ENCODE measurements at places on chromosomes 5 and 9.

DNA sequence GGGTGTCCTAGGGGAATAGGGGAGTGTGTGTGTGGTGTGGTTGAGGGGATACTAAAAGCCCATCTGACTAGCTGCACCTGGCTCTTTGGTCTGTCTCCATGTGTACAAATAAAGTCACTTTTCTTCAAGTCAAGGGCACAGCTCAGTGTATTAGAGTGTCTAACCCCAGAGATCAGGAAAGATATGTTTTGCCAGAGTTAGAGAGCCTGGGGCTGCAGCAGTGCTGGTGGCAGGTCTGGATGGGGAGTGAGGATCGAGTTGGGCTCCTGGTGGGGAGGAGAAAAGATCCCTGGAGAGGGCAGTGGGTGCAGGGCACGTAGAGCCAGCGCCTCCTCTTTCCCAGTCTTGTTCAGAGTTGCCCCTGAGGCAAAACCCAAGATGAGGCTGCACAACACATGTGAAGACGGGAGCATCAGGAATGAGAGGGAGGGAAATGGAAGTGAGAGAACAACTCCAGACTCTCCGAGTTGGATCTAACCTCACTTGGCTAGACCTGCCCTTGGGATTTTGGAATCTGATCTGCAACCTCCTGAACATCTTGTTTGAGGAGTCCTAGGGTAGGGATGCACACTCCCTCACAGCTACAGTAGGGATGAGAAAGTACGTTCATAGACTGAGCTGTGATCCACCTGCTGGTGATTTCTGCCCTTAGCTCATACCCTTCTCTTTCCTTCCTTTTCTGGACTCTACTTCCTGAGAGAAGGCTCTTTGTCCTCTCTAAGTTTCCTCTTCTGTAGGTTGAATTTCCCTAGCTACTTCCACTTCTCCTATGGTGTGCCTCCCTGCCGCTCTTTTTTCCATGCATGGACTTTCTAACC lies 309.9 kb downstream of the ZSWIM6 start:
- H3K4me1 ChIP-seq = peaks cover 5% of the 10 kb centered on the region
- no peaks in the 10 kb centered on the region for H3K27me3 ChIP-seq
- no peak for DNase-seq
- H3K27ac ChIP-seq = no peak overlapping the region

DNA sequence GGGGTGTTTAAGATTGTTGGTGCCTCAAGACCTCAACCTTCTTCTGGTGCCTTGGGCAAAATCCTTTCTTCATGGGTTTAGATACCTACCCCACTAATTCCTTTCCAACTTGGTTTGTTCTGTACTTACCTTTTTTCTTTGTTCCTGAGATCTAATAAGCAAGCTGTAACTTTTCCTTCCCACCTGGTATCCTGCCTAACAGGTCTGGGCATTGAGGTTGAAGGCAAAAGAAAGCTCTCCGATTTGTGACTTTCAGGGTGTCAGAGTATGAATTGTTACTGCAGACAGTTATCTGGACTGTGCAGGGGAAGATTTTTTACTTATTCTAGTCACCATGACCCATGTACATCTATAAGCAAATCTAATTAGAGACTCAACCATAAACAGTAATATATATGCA lies 162.6 kb upstream of the DMRT1 start:
- H3K4me1 ChIP-seq = peaks cover 33% of the 10 kb centered on the region
- H3K36me3 ChIP-seq = peaks cover 35% of the 10 kb centered on the region
- DNase-seq = no peak
- H3K27ac ChIP-seq = peak overlapping the region; percentile 14
- H3K4me3 ChIP-seq = no peak overlapping the region
- H3K27me3 ChIP-seq = no peaks in the 10 kb centered on the region

DNA sequence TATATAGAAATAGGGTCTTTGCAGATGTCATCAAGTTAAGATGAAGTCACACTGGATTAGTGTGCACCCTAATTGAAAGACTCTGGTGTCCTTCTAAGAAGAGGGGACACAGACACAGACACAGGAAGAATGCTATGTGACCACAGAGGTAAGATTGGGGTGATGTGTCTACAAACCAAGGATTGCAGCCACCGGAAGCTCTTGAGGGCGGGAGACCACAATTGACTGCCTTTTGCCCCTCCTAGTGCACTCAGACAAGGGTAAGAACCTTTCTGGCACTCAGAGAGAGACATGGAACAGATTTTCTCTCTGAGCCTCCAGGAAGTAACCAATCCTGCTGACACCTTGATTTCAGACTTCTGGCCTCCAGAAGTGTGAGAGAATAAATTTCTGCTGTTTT lies 51.2 kb upstream of the ARAP3 start:
- H3K27me3 ChIP-seq = peaks cover 33% of the 10 kb centered on the region
- DNase-seq = no peak
- no peaks in the 10 kb centered on the region for H3K4me1 ChIP-seq
- no peak overlapping the region for H3K4me3 ChIP-seq
- no peak overlapping the region for H3K27ac ChIP-seq

DNA sequence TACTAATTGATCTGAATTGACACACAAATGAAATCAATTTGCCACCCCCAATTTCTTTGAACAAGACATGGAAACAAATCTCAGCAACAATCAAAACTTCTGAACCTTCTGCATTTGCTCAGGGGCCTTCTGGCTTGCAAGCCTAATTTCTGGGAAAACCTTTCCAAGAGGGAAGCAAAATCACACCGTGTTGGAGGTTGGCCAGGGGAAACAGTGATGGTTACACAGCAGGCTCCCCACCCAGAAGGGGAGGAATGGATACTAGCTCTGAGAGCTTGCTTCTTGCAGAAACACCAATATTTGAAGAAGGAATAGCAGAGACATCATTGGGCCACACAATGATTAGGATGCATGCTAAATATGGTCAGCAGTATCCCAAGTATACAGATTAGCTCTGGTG lies 488.6 kb upstream of the TRPC7 start:
- H3K4me1 ChIP-seq = no peaks in the 10 kb centered on the region
- H3K27ac ChIP-seq = no peak overlapping the region
- H3K27me3 ChIP-seq = peaks cover 39% of the 10 kb centered on the region
- no peaks in the 10 kb centered on the region for H3K36me3 ChIP-seq

DNA sequence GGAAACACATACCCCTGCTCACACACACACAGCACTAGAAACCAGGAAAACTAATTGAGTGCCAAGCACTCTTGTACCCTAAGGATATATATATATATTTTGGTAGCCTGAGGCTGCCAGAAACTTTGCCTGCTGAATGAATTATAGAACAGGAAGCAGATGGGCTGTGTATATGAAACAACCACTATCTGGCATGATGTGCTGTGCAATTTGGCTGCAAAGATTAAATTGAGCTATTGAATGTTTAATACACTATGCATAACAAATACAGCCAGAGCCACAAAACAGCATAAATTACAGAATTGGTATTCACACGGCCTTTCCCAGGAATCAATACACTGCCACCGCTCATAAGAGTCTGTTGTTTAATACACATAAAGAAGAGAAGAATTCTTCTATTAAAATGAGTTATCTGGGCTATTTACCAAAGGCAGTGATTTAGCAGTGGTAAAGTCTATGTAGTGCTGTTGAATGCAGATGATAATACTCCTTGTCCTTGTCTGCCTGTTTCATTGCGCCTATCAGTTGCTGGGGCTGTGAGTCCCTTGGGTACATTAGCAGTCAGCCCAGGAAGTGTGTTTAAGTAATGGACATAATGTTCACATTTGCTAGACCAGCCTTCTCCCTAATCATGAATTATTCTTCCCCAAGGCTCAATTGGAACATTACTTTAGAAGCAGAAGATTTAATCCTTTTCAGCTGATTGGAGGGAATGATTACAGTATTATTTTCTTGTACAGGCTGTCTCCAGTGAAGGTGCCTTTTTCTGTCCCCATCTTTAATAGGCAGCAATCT lies 294.3 kb downstream of the TLE1 start:
- no peak overlapping the region for H3K4me3 ChIP-seq
- H3K4me1 ChIP-seq = peaks cover 13% of the 10 kb centered on the region
- H3K36me3 ChIP-seq = no peaks in the 10 kb centered on the region
- no peak for DNase-seq
- H3K27me3 ChIP-seq = no peaks in the 10 kb centered on the region

DNA sequence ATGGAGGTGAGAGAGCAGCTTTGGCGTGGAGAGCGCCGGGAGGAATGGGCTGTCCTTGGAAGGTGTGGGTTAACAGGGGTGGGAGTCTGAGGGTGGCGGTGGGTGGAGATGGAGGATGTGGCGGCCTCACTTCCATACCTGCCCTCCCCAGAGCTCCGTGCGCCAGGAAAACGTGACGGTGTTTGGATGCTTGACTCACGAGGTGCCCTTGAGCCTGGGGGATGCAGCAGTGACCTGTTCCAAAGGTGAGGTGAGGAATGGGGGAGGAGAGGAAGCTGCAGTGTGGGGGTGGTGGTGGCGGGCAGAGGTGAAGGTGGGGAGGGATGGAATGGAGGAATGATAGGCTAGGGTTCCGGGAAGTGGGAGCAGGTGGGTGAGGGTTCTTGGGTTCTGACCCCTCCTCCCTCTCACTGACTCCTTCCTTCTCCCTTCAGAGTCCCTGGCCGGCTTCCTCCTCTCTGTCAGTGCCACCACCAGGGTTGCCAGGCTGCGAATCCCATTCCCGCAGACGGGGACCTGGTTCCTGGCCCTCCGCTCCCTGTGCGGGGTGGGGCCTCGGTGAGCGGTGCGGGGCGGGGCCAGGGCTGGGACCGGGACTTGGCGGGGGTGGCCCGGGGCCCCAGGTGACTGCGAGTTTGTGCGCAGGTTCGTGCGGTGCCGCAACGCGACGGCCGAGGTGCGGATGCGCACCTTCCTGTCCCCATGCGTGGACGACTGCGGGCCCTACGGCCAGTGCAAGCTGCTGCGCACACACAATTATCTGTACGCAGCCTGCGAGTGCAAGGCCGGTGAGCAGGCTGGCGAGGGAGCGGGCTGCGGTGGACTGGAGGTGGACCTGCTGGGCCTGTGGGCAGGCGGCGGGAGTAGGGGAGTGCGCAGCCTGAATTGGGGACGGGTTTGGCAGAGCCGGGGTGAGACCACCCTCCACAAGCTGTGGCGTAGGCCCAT lies 17.1 kb downstream of the TMEM8B start:
- H3K4me1 ChIP-seq = peaks cover 28% of the 10 kb centered on the region
- no peak overlapping the region for H3K27ac ChIP-seq
- DNase-seq = no peak
- H3K27me3 ChIP-seq = no peaks in the 10 kb centered on the region

DNA sequence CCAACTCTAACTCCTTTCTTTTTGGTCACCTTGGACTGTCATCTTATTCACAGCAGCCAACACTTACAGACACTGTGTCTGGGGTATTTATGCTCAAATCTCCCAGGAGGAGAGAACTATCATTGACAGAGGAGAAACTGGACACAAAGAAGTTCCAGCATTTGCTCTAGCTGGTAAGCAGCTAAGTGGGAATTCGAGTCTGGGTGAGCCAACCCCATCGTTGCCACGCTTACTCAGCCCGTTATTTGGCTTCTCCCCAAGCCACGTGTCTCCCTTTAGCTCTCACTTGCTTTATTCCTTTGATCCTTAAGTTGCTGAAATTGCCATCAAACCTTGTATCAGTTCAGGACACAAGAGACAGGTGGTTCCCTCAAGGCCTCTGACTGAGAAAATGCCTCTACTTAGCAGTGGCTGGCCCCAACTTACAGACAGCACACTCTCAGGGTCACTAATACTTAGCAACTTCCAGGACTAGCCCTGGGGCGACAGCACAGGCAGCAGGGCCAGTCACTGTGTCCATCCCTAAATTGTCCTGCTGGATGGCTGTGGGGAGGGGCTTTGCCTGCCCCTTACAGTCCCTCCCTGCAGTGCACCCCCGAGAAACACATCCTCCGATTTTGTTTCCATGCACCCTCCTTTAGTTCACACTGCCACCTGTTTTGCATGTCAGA lies 1.4 kb downstream of the SLC36A2 start:
- no peaks in the 10 kb centered on the region for H3K36me3 ChIP-seq
- peak; percentile 68 for DNase-seq
- no peak overlapping the region for H3K27ac ChIP-seq
- H3K4me1 ChIP-seq = peaks cover 9% of the 10 kb centered on the region
- H3K27me3 ChIP-seq = peaks cover 30% of the 10 kb centered on the region

DNA sequence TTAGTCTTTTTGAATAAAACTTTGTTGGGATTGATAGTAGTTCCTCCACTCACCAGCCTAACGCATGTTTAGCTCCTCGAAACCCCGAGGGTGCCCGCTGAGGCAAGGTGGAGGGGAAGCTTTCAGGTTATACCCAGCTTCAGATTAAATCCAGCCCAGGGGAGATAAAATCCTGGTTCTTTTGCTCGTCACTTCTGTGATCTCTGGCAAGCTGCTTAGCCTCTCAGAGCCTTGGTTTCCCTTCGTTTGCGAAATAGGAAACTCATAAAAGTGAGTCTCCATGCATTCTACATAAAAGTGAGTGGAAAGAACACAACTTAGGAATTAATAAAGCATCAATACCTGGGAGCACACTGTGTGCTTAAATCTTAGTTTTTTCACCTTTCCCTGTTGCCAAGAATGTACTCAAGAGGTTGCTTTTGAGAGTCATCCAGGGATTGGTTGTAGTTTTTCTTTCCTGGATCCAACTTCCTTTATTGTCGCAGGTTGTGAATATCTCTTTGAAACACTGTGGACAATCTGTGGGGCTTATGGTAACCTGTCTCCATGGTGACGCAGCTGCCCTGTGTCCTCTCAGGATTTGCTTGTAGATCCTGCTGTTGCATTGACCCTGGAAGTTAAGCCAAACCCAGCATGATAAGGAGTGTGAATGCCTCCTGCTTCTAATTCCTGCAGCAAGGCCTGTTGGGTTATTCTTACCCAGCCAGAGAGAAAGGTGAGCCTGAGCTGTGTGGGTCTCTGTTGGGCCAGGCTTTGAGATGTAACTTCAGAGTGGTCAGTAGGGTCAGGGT lies 2.0 kb downstream of the GALNT12 start:
- H3K4me3 ChIP-seq = no peak overlapping the region
- H3K36me3 ChIP-seq = no peaks in the 10 kb centered on the region

- no peaks in the 10 kb centered on the region for H3K4me1 ChIP-seq
- no peak overlapping the region for H3K27ac ChIP-seq
- no peaks in the 10 kb centered on the region for H3K36me3 ChIP-seq
- H3K4me3 ChIP-seq = no peak overlapping the region
- H3K27me3 ChIP-seq = no peaks in the 10 kb centered on the region
Measured at GRCh38 chr5:106254784-106255183, 1416.0 kb downstream of the EFNA5 start.

DNA sequence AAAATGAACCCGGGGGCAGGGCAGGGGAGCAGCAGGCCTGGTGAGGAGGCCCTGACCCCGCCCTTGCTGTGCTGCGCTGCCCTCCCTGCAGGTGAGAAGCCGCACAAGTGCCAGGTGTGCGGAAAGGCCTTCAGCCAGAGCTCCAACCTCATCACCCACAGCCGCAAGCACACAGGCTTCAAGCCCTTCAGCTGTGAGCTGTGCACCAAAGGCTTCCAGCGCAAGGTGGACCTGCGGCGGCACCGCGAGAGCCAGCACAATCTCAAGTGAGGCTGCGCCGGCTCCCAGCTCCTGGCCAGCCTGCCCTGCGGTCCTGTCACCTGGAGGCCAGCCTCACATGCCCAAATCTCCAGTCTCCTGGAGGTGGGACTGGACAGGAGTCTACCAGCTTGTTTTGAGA lies 12.3 kb downstream of the GFI1B start:
- no peak for DNase-seq
- peaks cover 6% of the 10 kb centered on the region for H3K4me1 ChIP-seq
- H3K27ac ChIP-seq = no peak overlapping the region
- H3K4me3 ChIP-seq = no peak overlapping the region

Measured in MCF 10A (cell line).